Stimulated activated CD8-positive, alpha-beta memory T cell treated with anti-CD3 and anti-CD28 coated beads, Interleukin-4, amount 100 ng/mL, for 1 hour (primary cell): ENCODE measurements at places on chromosomes 6 and 20.
A peak's percentile ranks its signal among the peaks of the same experiment; 100 is the strongest.

DNA sequence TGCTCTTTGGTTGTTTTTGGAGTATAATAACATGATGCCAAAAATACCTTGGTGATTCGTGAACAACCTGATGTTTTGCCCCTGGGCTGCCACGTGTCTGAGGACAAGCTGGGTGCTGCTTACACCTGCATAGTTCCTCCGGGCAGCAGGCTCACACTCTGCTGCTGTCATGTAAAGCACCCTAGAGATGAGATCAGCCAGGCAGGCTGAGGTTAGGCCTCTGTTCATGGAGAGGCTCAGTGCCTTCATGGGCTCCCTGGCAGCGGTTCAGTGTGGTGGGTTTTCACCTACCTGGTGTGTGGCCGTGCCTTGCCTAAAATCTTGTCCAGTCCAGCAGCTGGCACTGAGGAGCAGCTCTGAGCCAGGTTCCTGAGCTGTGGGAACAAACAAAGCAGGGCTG is 60.1 kb upstream of the TAGAP start:
- DNase-seq: no peak

GRCh38 chr20:63056236-63057170 is 49.7 kb upstream of the BHLHE23 start:
- no peak for DNase-seq

DNA sequence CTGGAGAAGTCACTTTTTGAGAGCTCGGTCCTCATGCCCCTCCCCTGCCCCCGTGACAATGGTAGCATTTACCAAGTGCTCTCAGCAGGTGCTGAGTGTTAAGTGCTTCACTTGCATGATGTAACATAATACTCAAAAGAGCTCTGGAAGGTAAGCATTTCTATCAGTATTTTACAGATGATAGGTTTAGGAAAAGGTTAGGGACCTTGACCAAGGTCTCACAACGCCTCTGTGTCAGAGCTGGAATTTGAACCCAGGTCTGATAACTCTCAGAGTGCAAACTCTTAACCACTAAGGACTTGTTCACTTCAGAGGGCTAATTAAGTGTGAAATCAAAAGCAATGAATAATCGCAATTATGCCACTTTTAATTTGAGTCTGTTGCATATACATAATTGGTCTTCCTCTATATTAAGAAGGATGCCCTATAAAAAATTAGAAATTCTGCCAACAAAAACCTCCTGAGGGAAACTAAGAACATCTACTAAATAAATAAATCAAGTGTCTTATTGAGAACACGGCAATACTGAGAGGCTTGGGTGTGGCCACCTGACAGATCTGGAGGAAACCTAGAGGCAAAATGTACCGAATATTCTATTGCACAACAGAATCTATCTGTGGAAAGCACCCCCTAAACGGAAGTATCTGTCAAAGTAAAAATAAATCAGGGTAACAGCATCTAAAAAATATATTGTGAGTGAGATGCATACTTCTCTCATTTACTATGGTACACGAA is 109.8 kb downstream of the BACH2 start:
- no peak for DNase-seq

- no peak for DNase-seq
Observed at GRCh38 chr6:15987569-15987968, 141.3 kb upstream of the MYLIP start.

DNA sequence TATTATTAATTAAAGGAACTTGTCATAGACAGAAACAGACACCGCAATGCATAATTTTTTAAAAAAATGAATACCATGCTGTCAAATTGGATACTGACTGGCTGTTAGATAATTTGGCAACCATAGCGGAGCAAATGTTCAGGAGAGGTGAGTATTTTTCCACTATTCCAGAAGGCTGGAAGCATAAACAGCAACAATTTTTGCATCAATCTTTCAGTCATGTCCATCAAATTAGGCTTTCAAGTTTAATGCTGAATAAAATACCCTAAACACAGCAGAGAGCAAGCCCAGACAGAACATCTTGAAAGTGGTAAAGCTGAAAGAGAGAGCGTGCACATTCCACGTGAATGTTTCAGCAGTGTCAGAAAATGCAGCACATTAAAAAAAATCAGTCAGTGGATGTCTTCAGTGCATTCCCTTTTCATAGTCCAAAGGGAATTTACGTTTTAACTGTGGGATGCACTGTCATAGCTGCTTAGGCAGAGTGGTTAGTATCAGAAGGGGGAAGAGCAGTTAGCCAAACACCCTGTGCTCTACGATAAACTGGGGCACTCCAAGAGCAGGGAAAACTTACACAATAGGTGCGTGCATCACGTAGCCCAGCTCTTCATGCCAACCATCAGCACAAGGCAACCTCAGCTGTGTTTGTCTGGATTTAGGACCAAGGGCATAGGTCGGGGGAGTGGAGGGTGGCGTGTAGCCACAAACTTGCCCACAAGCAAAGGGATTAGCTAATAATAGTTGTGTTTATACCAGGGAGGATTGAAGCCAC is 116.2 kb upstream of the STMND1 start:
- DNase-seq: no peak

GRCh38 chr6:22218410-22218809 is 78.4 kb downstream of the PRL start:
- DNase-seq: no peak

- no peak for DNase-seq
Observed at GRCh38 chr6:3536901-3537300, 80.1 kb upstream of the SLC22A23 start.

- no peak for DNase-seq
Observed at GRCh38 chr6:39908838-39909583, 25.3 kb downstream of the MOCS1 start.

- DNase-seq: no peak
Observed at GRCh38 chr6:81636930-81637568, 115.4 kb downstream of the TENT5A start.

DNA sequence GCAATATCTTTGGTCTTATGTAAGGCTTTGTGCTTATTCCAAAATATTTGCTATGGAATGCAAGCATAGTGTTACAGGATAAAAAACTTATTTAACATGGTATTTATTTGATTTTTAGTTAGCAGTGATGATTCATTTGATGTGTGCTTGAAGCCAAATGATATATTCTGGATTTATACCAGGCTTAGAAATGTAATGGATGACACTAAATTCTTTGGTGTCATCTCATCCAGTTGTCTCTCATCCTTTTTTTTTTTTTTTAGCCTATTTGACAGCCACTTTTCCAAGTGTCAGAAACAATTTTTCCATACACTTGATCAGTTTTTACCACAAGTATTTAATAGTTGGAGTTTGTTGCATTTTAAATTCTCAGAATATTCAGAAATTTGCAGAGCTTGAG is 515.3 kb downstream of the CDKAL1 start:
- DNase-seq: no peak

- no peak for DNase-seq
Observed at GRCh38 chr6:139014945-139015344, 13.6 kb upstream of the ABRACL start.

DNA sequence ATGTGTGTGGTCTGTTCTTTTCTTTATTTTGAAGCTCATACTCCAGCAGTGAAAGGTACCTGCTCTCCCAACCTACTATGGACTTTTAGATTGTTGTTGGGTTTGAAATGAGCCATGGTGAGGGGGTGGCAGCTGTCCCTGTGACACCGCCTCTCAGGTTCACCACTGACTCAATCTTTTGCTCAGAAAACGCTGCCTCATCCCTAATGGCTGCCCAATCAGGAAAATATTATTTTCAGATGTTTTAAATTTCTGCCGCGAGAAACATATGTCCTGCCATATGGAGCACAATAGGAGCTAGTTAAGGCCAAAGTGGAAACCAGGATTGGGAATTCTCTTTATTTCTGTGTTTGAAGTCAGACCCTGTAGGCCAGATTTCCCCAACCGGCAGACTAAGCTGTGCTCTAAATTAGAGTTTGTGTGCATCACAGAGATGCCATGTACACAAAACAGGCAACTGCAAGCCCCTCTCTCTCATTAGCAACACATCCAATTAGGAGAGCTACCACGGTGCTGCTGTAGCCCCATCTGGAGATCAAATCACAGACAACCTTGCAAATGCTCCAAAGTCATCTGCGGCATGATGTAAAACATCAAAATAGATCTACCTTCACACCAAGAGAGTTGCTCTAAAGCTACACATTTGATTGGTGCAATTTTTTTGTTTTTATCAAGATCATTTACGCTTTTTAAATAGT is 144.1 kb upstream of the BACH2 start:
- DNase-seq: no peak

DNA sequence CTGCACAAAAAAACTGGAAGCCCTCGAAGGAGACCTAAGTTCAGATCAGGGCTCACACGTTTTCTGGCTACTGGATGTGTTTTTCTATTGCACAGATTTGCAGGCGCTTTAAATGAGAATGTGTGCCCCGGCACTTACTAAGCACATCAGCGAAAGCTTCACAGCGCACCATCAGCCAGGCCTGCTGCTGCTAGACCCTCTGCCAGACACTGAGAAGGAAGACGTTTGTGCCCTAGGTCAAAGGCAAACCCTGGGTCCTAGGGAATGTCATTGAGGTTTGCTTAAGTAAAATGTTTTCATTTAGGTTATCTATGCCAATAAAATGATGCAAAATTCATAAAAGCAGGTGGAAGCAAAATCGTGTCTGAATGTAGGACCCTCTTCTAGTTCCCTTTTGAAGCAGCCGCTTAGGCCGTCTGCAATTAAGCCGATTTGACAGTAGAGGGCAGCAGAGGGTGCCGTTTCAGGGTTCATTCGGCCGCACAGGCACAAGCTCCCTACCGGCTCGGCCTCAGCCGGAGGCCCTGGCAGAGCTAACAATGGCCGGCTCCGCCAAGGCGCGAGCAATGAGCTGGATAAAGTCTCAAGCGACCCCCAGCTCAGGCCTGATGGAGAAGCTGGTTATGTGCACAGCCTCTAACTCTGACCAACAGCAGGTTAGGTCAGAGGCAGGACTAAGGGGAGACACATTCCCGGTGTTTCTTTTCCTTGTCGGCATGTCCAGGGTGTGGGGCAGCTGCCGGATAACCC is 107.2 kb upstream of the FOXA2 start:
- DNase-seq: peak; percentile 8

GRCh38 chr6:13189710-13190109 is 138.6 kb downstream of the TBC1D7 start:
- DNase-seq: no peak

DNA sequence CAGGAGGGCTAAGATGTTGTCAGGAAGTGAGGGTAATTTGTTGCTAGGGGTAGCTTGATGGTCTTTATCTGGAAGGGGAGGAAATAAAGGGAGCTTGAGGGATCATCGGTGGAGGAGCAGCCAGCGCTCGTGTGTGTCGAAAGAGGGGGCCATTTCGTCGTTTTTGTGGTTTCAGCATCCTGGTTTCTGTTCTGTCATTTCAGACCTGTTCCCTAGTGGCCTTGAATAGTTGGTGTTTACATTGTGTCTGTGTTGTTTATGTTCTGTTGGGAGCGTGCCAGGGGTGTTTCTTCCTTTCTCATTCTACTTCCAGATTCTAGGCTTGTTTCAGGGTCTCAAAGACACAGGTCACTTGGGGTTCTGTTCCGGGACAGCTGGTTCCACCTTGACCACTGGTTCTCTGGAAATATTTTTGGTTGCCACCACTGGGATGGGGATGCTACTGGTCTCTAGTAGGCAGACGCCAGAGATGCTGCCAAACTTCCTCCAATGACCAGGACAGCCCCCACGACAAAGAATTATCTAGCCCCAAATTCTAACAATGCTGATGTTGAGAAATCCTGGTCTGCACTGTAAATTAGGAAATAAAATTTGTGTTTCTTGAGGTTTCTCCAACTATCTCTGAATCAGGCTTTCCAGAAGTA is 113.9 kb upstream of the NAA20 start:
- no peak for DNase-seq

DNA sequence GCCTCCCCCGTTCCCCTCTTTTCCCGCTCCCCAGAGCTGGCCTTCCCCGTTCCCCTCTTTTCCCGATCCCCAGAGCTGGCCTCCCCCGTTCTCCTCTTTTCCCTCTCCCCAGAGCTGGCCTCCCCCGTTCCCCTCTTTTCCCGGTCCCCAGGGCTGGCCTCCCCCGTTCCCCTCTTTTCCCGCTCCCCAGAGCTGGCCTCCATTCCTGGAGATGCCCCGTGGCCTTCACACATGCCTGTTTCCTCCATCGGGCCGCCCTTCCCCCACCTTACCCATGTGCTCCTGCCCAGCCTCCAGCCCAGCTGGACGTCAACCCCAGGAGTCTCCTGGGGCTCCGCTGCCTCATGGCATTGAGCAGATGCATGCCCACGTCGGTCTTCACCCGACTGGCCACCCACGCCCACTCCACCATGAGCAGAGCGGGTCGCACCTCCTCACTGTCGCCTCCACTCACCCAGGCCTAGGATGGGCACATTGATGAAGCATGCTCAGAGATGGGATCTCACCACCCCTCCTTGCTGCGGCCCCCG is 8.3 kb downstream of the SS18L1 start:
- no peak for DNase-seq

GRCh38 chr6:167148021-167148420 is 9.8 kb downstream of the GPR31 start:
- DNase-seq: no peak

DNA sequence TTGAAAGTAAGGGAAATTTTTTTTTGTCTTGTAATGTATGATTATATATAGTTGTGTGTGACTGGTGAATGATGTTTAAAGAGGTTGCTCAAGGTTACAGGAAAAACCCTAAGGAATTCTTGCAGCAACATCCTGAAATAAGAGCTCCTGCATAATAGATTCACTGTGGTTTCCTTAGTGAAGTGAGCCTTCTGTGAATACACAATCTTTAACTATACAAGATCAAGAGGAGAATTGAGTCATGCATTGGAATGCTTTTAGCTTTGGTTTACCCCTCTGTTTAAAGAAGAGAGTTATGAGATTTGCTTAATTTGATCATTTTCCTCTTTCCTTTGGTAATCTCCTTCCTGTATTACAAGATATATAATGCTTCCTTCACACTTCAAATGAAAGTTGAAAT is 141.6 kb upstream of the EYA4 start:
- no peak for DNase-seq

GRCh38 chr6:165881806-165882205 is 218.8 kb upstream of the PDE10A start:
- no peak for DNase-seq

GRCh38 chr6:104862456-104862855 is 2.7 kb upstream of the HACE1 start:
- DNase-seq: no peak
